NCI-H2081 (cell line): ENCODE measurements at places on chromosomes 5 and 9.

- DNase-seq, result no peak
Measured at GRCh38 chr5:64794053-64794770, 25.5 kb downstream of the CWC27 start.

- no peak for DNase-seq
Measured at GRCh38 chr5:40681363-40682153, 1.8 kb downstream of the PTGER4 start.

GRCh38 chr5:177350776-177351391, 584 bp downstream of the LMAN2 start:
- no peak for DNase-seq

GRCh38 chr5:9947225-9947714, 302.4 kb downstream of the ATPSCKMT start:
- DNase-seq, result no peak
